Epithelial cell of prostate (primary cell): ENCODE measurements at places on chromosomes 5 and 9.
A peak's percentile ranks its signal among the peaks of the same experiment; 100 is the strongest.

DNA sequence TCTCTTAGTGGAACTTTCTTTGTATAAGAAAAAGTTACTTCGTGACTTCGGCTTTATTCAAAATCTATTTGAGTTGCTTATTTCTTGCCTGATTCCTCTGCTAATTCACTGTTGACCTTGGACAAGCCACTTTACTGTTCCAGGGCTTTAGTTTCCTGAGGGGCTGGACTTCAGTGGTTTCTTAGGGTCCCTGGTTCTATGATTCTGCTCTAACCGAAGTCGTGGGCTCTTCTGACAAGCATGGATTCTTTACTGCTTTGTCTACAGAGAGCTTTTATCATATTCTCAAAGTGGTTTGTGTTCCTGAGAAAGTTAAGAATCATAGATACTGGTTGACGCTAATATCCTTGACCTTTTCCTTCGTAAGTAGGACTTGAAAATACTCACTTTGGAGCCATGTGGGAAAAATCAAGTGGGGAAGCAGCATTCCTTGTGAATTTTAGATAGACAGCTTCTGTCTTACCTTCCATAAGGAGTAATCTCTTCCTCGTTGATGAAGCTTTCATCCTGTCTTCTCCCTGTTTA lies 21.1 kb downstream of the EXOSC2 start:
- no peak for DNase-seq

GRCh38 chr5:16081376-16081955 lies 98.1 kb downstream of the MARCHF11 start:
- no peak for DNase-seq

DNA sequence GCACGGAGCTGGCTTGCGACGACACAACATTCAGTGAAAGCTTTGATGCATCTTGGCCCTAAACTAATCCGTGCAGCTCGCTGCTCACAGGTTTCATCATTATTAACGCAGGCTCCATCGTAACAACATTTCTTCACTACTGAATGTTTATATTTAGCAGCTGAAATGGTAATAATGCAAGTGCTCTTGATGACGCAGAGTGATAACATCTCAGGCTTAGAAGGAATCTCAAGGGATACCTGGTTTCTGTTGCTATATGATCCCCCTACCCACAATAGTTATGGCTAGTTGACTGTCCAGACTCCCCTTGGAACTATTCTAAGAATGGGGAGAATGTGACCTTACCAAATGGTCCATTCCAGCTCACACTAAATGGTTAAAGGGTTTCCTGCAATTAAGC lies 36.2 kb downstream of the C5 start:
- DNase-seq: no peak

DNA sequence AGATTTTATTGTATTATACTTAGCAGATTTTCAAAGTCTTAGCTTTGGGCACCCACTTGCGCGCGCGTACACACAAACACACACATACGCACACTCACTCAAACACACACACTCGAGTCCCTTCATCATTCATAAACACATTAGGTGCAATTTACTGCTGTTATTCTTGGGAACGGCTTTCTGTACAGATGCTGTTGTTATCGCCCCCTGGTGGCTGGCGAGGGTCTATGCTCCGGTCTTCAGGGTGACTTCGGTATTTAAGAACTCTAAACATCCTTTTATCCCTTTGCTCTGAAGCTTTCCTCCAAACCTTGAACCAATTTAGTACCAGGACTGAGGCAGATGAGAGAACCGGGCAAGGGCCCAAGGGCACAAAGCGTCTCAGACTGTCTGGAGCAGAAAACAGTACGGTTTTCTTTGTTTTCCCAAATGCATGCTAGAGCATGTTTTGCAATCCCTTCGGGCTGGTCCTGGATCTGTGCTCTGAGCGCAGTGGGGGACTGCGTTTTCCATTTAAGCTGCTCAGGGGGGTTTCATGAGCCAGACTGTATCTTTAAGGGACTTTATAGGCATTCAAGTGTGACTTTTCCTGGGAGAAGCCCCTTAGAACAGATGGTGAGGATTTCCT lies 1.7 kb upstream of the SLIT3 start:
- DNase-seq: peak; percentile 6

GRCh38 chr5:129073111-129073510 lies 21.4 kb upstream of the ISOC1 start:
- no peak for DNase-seq

- no peak for DNase-seq
These were observed 44.2 kb downstream of the GDA start for GRCh38 chr9:72193478-72193881.

GRCh38 chr5:133749331-133749985 lies 137.1 kb upstream of the FSTL4 start:
- DNase-seq: no peak

DNA sequence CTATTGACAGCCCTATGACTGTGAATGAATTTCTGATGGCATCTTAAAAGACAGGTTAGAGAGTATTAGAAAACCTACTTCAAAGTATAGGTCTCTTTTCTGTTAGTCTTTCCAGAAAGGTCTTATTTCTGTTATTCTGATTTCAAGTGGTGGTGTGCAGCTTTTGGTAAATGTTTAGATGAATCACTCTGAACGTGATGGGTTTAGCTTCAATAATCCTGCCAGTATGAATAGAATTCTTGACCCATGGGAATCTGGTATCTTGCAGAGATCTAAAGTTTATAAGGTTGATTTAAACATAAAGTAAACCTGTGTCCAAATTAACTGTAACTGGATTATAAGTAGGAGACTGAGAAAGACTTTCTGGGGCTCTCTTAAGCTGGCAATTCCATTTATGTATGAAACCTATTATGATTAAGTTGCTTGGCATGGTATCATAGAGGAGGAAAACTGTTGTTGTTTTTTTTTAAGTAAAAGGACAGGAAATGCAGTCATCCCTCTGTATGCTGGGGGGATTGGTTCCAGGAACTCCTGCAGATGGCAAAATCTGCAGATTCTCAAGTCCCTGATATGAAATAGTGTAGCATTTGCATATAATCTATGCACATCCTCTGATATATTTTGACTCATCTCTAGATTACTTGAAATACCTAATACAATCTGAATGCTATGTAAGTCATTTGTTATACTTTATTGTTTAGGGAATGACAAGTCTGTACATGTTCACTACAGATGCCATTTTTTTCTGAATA lies 77.0 kb upstream of the ADAMTS19 start:
- DNase-seq: no peak

DNA sequence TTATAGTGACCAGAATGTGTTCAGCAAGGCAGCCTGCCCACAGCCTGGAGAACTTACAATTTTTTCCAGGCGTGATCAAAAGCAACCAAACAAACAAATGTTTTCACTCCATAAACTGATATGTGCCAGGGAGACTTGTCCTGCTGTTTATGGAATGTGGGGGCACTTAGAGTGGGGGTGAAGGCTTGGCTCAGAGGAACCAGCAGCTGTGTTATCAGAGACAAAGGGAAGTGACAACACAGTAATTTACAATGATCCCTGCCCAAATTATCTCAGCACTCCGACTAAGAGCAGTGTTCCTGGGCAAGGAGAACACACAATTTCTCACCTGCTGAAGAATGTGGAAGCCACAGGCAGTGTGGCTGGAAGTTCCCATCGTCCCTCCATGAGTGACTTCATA lies 429.1 kb upstream of the IRX4 start:
- DNase-seq: no peak

DNA sequence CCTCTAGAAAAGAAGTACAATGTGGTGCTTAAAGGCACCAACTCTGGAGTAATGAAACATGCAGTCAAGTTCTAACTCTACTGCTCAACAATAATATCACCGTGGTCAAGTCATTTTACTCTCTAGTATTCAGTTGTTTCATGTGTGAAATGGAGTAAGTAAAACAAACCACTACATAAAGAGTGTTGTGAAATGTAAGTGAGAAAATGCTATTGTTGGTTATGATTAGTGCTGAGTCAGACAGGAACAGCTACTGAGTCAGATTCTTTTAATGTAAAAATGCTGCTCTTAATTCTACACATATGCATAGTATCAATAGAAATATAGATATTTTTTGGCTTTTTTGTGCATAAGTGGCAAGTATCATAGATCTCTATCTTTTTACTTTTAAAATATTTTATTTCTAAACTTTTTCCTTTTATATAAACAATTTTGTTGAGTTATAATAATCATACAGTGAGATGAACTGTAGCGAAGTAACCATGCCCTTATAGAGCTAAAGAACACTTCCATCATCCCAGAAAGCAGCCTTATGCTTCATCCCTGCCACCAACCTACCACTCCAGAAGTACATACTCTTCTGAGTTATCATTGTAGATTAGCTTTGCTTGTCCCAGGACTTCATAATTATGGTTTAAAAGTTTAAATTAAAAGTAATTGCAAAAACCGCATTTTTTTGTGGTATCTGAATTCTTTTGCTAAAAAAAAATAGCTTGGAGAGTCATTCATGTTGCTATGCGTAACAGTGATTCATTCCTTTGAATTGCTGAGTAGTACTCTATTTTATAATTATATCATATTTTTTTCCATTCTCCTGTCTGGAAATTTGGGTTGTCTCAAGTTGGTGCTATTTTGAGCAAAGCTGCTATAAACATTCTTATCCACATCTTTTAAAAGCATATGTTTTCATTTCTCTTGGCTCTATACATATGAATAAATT lies 548.2 kb upstream of the CLINT1 start:
- DNase-seq: peak; percentile 46

- no peak for DNase-seq
These were observed 1.9 kb upstream of the RNF180 start for GRCh38 chr5:64163746-64164145.

DNA sequence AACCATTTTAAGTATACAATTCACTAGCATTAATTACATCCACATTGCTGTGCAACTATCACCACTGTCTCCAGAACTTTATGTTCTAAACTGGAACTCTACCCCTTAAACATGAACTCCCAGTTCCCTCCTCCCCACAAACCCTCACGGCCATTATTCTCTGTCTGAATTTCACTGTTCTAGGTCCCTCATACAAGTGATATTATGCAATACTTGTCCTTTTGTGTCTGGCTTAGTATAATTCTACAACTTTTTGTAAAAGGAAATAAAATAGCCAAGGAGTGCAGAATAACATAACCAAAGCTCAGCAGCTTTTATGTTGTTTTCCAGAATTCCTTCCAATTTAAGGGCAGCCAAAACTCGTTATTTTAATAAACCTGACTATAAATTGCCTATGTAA lies 53.2 kb downstream of the NAA35 start:
- no peak for DNase-seq

- DNase-seq: no peak
These were observed 5.0 kb downstream of the LAMC3 start for GRCh38 chr9:131013771-131014676.

- DNase-seq: peak; percentile 8
These were observed 186.0 kb downstream of the PAX5 start for GRCh38 chr9:36847781-36848673.

DNA sequence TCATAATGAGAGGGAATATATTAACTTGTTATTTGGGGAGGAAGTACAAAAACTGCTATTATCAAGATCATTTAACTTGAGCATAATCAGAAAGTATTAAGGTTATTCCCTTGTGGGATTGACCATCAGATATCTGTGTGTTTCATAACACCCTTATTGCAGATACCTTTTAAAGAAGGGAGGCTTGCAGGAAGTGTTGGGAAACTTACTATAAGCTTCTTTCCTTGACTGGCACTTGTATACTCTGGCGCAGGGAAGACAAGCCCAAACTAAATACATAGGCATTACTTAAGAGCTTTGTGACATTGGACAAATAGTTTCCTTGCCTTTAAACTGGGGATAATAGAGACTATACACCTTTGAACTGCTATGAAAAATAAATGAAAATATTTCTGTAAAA lies 50.9 kb downstream of the PIK3R1 start:
- no peak for DNase-seq

GRCh38 chr5:68465934-68466551 lies 250.5 kb downstream of the PIK3R1 start:
- DNase-seq: no peak

DNA sequence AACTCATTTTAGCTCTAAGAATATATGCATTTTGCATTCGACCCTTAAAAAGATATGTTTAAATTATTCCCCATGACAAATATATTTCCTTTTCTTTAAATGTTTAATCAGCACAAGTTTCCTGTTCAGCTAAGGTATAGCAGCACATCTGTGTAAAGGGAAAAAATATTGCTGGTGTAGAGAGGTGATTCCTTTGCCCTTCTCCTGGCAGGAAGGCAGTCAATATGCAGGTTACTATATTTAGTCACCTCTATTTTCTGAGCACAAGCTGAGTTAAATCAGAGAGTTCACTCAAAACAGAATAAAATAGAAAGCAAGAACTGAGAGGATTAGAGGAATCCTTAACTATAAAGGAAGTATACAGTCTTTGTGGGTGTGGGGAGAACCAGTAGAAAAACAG lies 274.4 kb upstream of the PCSK5 start:
- DNase-seq: no peak

GRCh38 chr5:50929174-50929573 lies 262.7 kb downstream of the PARP8 start:
- DNase-seq: no peak

GRCh38 chr5:154446195-154447088 lies 645 bp downstream of the SAP30L start:
- no peak for DNase-seq

GRCh38 chr5:121053055-121053985 lies 589.2 kb downstream of the PRR16 start:
- no peak for DNase-seq

DNA sequence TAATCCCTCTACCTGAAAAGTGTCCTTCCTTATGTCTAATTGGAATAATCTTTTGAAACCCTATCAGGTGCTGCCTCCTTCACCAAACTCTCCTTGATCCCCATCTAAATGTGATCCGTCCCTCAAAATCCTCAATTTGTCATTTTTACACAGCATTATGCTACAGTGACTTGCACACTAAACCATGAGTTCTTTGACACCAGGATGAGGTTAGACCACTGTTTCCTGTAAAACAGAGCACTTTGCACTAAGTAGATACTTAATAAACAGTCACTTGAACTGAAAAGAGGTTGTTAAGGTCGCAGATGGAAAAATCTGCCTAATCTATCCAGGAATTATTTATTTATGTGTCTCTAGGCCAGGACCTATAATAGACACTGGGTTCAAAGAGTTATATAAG lies 44.2 kb upstream of the TLX3 start:
- DNase-seq: no peak
